ENCODE measurements at places on chromosomes 7 and 10.
A peak's percentile ranks its signal among the peaks of the same experiment; 100 is the strongest.

GRCh38 chr10:13416760-13417159, 68.7 kb upstream of the SEPHS1 start:
- DNase-seq: no peak
- no peak overlapping the region for H3K4me3 ChIP-seq
- H3K4me1 ChIP-seq: no peaks in the 10 kb centered on the region

- H3K4me1 ChIP-seq: peaks cover 36% of the 10 kb centered on the region
- H3K27me3 ChIP-seq: no peaks in the 10 kb centered on the region
- DNase-seq: no peak
- no peak overlapping the region for H3K4me3 ChIP-seq
- no peaks in the 10 kb centered on the region for H3K36me3 ChIP-seq
Observed at GRCh38 chr10:103765168-103765567, 90.2 kb downstream of the SH3PXD2A start.

DNA sequence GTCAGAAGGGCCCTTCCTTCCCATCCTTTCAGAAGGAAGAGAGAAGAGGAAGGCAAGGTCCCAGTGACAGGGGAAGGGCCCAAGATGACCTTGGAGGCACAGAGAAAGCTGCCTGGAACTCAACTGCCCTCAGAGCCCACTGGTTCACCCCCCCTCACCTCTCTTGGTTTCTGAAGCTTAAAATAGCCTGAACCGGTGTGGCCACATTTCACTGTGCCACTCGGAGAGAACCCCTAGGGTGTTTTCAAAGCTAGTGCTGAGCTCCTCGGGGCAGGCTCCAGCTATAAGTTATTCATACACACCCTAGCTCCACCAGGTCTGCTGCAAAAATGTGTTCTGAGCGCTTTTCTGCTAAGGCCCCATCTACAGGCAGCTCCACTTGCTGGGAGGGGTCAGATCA, 60.9 kb upstream of the ADRB1 start:
- no peaks in the 10 kb centered on the region for H3K27me3 ChIP-seq
- H3K4me3 ChIP-seq: no peak overlapping the region
- H3K36me3 ChIP-seq: no peaks in the 10 kb centered on the region
- DNase-seq: no peak
- peak overlapping the region; percentile 31 for H3K27ac ChIP-seq

DNA sequence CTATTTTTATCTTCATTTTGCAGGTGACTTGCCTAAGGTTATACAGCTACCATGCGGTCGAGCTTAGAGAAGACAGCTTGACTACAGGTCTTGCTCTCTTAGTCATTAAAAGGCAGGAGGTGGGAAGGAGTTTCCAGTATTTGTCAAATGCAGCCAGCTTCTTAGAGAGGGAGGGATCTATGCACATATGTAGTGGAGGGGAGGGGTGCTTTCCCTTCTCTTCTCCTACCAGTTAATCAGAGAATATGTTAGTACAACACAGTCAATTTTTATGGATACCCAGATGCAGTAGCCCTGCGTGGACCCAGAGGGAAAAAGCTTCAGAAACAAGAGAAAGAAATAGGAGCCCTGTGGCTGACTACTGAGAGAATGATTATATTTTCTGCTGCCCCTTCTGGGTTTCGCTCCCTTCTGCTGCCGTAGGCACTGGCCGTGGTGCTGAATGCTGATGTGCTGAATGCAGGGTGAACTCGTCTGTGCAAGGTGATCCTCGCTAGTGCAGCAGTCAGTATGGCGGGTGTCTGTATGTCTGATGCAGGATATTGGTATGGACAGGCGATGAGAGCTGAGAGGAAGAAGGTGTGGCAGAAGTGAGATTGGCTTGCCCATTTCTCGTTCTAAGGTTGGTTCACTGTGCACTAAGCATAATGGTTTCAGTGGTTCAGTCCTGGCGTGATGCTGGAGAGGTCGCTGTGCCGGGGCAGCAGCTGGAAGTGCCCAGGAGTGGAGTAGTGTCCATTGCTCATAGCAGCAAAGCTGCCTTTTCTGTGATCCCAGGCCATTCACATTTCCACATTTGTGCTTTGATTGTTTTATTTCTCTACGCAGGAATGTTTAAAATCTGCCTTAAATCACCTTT, 189.2 kb upstream of the PODXL start:
- no peaks in the 10 kb centered on the region for H3K36me3 ChIP-seq
- no peaks in the 10 kb centered on the region for H3K4me1 ChIP-seq
- no peak overlapping the region for H3K4me3 ChIP-seq
- no peak overlapping the region for H3K27ac ChIP-seq
- DNase-seq: peak; percentile 25
- peaks cover 13% of the 10 kb centered on the region for H3K27me3 ChIP-seq

DNA sequence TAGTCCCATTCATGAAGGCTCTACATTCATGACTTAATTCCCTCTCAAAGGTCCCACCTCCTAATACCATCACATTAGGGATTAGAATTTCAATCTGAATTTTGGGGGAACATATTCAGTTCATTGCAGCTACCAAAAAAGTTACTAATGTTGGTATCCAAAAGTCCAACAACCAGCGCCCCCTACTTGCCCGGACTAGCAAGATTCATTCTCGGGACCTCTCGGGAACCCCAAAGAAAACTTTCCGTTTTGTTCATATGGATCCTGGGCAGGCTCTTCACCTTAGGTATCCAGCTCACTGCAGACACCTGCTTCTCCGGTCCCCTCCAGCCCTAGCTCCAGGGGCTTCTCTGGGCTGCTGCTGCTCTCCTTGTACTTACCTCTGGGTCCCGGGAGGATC, 8.9 kb upstream of the GRK5 start:
- H3K4me3 ChIP-seq: no peak overlapping the region
- H3K4me1 ChIP-seq: no peaks in the 10 kb centered on the region
- no peaks in the 10 kb centered on the region for H3K36me3 ChIP-seq
- H3K27me3 ChIP-seq: no peaks in the 10 kb centered on the region
- H3K27ac ChIP-seq: no peak overlapping the region
- DNase-seq: no peak

DNA sequence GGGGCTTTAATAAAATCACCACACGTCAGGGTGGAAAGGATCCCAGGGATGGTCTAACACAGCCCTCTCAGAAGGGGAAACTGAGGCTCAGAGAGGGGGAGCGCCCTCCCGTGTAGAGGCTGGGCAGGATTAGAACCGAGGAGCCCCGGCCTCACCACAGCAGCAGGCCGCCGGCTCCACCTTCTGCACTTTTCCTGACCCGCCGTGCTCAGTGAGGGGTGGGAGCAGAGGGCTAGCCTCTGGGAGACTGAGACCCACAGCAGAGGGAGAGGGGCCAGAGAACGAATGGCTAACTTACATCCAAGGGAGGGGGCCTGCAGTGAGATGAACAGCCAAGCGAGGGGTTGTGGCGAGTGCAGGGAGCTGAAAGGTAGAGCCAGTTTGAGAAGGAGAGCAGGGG, 79.5 kb downstream of the COL13A1 start:
- H3K4me1 ChIP-seq: no peaks in the 10 kb centered on the region
- no peak overlapping the region for H3K4me3 ChIP-seq
- DNase-seq: no peak

DNA sequence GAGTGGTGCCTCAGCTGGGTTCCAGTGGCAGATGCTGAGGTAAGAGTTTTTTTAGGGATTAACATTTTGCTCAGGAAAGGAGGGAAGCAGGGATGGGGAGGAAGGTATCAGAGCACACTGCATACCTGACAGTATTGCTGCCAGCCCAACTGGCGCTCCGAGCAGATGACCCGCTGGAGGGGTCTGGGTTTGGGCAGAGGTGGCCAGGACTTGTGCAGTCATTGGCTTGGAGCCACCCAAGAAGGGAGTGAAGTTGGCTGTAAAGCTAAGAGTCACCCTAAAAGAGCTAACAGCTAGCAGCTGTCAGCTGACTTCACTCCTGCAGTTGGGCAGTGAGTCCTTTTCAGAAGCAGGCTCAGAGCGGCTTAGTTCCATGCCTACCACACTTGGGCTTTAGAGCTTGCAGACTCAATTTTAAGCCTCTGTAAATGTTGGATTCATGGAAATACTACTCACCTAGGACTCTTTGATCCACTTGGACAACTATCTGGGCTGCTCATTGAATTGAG, 5.8 kb upstream of the ARHGAP22 start:
- no peak overlapping the region for H3K27ac ChIP-seq
- no peak for DNase-seq
- peaks cover 58% of the 10 kb centered on the region for H3K4me1 ChIP-seq
- H3K4me3 ChIP-seq: no peak overlapping the region

- H3K36me3 ChIP-seq: no peaks in the 10 kb centered on the region
- no peaks in the 10 kb centered on the region for H3K27me3 ChIP-seq
- no peak overlapping the region for H3K27ac ChIP-seq
- no peaks in the 10 kb centered on the region for H3K4me1 ChIP-seq
- no peak for DNase-seq
- H3K4me3 ChIP-seq: no peak overlapping the region
Observed at GRCh38 chr10:127423218-127423915, 125.7 kb upstream of the NPS start.

GRCh38 chr7:31466036-31466435, 47.9 kb upstream of the ITPRID1 start:
- DNase-seq: no peak
- H3K4me3 ChIP-seq: no peak overlapping the region
- H3K36me3 ChIP-seq: no peaks in the 10 kb centered on the region
- H3K27me3 ChIP-seq: peaks cover 5% of the 10 kb centered on the region
- no peak overlapping the region for H3K27ac ChIP-seq

DNA sequence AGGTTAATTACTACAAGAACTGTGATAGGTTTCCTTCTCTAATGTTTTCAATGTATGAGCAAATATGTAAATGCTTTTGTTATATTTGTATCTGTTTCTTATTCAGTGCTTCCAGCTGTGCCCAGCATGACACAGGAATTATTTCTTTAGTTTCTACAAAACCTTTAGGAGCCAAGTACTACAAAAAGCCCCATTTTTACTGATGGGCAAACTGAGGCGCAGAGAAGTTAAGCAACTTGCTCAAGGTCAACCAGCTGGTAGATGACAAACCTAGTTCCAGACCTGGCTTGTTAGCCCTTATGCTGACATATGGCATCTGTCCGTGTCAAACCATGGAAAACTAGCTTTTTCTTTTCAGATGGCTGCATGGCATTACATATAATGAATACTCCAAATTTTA, 134.6 kb downstream of the JAZF1 start:
- no peak overlapping the region for H3K4me3 ChIP-seq
- no peaks in the 10 kb centered on the region for H3K4me1 ChIP-seq
- no peak overlapping the region for H3K27ac ChIP-seq
- H3K27me3 ChIP-seq: no peaks in the 10 kb centered on the region
- no peak for DNase-seq

DNA sequence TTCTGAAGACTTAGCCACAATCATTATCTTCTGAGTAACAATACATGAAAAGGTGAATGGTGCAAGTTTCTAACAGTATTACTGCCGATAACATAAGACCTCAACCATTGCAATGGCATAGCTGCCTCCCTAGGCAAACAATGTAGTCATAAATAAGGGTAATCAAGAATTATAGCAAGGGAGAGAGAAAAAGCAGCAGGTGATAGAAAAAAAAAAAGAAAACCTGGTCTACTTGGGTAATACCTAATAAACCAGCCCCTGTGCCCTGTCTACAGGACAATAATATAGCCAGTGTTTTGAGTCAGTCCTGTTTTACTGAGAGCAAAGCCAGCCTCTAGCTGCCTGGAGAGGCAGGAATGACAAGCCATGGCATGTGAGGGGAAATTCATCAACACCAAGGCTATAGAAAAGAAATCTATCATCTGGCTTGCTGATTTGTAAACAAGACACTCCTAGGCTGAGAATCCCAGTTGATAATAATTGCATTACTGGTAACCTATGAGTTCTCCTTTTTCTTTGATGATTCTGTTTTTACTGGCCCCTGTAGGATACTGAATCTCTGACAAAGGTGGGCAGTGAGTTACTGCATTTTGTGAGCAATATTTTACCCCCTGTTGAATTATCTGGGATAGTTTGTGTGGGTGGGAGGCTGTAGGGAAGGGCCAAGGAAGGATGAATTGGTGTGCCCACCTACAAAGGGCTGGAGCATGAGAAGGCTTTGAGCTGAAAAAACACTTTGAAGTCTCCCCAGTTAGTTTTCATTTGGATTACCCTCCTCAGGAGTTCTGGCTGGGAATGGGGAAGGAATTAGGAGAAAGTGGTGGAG, 1.7 kb upstream of the WEE2 start:
- no peaks in the 10 kb centered on the region for H3K27me3 ChIP-seq
- H3K27ac ChIP-seq: no peak overlapping the region
- DNase-seq: no peak

GRCh38 chr10:89458291-89458690, 43.9 kb downstream of the IFIT5 start:
- no peak overlapping the region for H3K4me3 ChIP-seq
- H3K27ac ChIP-seq: peak overlapping the region; percentile 52
- H3K36me3 ChIP-seq: no peaks in the 10 kb centered on the region
- no peaks in the 10 kb centered on the region for H3K27me3 ChIP-seq
- peaks cover 6% of the 10 kb centered on the region for H3K4me1 ChIP-seq

DNA sequence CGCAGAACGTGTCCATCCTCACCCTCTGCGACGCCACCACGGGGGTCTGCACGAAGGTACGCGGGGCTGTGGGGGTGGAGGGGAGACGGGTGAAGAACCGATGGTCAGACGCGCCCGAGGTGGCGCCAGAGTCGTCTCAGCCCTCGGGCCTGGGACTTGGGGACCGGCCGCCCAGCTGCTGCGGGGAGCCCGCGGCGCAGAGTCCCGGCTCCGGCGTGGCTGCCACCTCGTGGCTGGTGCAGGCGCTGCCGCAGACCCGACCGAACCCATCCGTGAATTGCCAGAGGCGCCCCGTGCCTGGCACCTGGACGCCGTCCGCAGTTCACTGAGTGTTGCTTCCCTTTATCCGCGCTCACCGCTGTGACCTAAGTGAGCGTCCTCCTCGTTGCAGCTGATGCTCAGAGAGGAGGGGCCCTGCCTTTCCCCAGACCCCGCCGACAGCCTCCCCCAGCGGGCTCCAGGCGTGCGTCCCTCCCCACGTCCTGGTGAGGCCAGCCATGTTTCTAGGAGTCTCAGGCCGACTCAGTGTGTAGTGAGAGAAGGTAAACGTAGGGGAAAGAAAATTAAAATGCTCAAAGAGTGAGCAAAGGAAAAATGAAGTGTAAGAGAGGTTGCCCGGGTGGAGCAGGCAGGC, 208.7 kb downstream of the PAXIP1 start:
- no peaks in the 10 kb centered on the region for H3K4me1 ChIP-seq
- H3K27ac ChIP-seq: no peak overlapping the region
- no peak for DNase-seq
- peaks cover 18% of the 10 kb centered on the region for H3K27me3 ChIP-seq
- no peaks in the 10 kb centered on the region for H3K36me3 ChIP-seq

GRCh38 chr7:23350466-23350865, 51.3 kb downstream of the MALSU1 start:
- no peak overlapping the region for H3K4me3 ChIP-seq
- H3K4me1 ChIP-seq: no peaks in the 10 kb centered on the region
- no peak overlapping the region for H3K27ac ChIP-seq
- DNase-seq: no peak

GRCh38 chr7:139095194-139095659, 14.3 kb downstream of the ZC3HAV1 start:
- H3K27ac ChIP-seq: no peak overlapping the region
- DNase-seq: no peak
- no peak overlapping the region for H3K4me3 ChIP-seq
- H3K27me3 ChIP-seq: no peaks in the 10 kb centered on the region
- H3K36me3 ChIP-seq: no peaks in the 10 kb centered on the region

GRCh38 chr7:105413887-105414437, 25.2 kb upstream of the SRPK2 start:
- no peak overlapping the region for H3K4me3 ChIP-seq
- H3K27ac ChIP-seq: no peak overlapping the region
- H3K27me3 ChIP-seq: no peaks in the 10 kb centered on the region
- no peaks in the 10 kb centered on the region for H3K4me1 ChIP-seq

GRCh38 chr7:105118612-105119600, 104.9 kb downstream of the KMT2E start:
- H3K36me3 ChIP-seq: peaks cover 49% of the 10 kb centered on the region
- no peak overlapping the region for H3K4me3 ChIP-seq
- H3K4me1 ChIP-seq: no peaks in the 10 kb centered on the region
- no peaks in the 10 kb centered on the region for H3K27me3 ChIP-seq
- DNase-seq: no peak

GRCh38 chr7:48173756-48174382, 2.6 kb downstream of the ABCA13 start:
- no peaks in the 10 kb centered on the region for H3K27me3 ChIP-seq
- H3K27ac ChIP-seq: no peak overlapping the region
